ENCODE measurements at places on chromosomes 16 and 17.

- DNase-seq: no peak
Observed at GRCh38 chr16:2205967-2206313, 686 bp downstream of the MLST8 start.

DNA sequence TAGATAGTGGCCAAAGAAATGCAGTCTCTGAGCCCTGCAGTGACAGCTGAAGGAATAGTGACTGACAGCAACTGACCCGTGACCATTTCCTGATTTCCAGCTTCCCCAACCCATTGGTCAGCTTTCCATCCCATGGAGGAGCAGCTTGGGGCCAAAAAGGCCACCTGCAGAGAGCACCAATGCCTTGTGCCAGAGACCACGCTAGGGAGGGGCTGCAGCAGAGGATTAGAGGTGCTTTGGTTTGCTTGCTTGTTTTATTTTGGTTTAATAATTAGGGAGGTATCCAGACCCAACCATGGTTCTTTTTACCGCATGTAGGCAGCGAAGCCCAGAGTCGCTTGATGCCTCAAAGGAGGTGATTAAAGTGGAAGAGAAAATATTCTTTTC, 61.3 kb upstream of the SIAH1 start:
- no peak for DNase-seq

GRCh38 chr17:41449008-41449407, 8.2 kb upstream of the KRT38 start:
- no peak for DNase-seq

DNA sequence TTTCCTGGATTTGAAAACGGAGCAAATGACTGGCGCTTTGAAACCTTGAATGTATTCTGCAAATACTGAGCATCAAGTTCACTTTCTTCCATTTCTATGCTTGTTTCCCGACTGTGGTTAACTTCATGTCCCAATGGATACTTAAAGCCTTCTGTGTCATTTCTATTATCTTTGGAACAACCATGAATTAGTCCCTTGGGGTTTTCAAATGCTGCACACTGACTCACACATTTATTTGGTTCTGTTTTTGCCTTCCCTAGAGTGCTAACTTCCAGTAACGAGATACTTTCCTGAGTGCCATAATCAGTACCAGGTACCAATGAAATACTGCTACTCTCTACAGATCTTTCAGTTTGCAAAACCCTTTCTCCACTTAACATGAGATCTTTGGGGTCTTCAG, 32.3 kb downstream of the BRCA1 start:
- no peak for DNase-seq

DNA sequence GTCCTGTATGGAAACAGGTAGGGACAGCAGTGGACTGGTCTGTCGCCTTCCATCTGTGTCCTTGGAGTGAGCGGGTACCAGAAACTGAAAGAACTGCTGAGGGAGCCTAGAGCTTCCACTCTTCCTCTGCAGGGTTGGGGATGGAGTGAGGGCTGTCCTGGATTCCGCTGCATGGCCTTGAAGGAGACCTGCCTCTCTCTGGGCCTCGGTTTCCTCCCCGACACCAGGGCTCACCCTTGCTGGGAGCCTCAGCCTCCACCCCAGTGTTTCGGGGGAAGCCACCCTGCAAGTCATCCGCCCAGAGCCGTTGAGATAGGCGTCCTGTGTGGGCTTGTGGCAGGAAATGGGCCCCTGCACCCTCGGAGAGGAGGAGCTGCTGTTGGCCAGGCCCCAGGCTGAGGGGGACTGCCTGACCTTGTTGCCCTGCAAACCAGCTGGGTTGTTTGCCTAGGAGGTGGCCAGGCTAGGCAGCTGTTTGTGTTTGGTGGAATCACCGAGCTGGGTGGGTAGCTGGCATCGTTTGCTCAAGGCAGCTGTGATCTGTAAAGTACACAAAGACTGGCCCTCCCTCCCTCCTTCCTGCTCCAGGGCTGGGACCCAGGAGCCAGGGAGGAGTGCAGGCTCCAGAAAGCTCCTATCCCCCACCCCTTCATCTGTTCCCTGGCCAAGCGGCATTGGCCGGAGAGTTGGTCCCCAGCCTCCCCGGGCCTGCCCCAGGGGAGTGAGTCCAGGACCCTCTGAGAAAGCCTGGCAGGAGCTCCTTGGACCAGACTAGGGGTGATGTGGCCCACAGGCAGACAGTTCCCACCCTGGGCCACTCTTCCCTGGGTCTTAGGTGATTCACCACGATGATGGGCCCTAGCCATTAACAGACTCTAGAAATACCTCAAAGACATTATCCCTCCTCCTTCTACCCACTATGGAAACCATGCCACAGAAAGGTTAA, 1.3 kb downstream of the RAB37 start:
- peak; percentile 56 for DNase-seq

DNA sequence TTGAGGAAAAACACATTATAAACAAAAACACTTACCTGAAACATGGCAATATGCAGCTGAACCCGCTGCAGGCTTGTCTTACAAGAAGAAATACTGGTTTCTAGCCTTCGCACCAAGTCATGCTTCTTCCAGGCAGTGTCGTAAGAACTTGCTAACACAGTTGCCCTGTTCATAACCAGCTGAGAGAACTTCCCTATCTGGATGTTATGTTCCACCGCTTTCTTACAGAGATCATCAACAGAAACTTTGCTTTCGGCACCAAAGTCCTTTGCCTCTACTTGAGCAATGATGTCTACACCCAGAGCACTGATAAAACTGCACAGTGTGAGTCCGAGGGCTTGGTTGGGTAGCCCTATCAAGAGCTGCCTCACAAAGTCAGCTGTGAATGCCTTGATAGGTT, 27.9 kb upstream of the ARL6IP1 start:
- DNase-seq: no peak

GRCh38 chr17:40519089-40519775, 17.8 kb upstream of the TNS4 start:
- no peak for DNase-seq

GRCh38 chr16:88772871-88773811, 11.9 kb downstream of the PIEZO1 start:
- DNase-seq: no peak

DNA sequence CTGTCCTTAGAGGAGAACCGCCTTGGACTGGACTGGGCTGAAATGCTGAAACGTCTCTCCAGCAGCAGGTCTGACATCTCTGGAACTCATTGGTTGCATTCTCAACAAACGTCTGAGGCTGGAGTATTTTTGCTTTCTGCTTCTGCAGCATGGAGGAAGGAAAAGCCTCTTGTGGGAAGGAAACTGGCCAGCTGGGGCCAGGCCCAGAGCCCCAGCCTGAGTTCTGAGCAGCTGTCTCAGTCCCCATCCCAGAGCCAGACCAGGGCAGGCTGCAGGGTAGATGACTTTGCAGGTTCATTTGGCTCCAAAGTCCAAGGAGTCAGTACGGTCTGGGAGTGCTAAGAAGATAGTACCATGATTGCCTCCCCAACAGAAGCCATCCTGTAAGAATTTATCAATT, 18.3 kb downstream of the TEKT3 start:
- DNase-seq: no peak

DNA sequence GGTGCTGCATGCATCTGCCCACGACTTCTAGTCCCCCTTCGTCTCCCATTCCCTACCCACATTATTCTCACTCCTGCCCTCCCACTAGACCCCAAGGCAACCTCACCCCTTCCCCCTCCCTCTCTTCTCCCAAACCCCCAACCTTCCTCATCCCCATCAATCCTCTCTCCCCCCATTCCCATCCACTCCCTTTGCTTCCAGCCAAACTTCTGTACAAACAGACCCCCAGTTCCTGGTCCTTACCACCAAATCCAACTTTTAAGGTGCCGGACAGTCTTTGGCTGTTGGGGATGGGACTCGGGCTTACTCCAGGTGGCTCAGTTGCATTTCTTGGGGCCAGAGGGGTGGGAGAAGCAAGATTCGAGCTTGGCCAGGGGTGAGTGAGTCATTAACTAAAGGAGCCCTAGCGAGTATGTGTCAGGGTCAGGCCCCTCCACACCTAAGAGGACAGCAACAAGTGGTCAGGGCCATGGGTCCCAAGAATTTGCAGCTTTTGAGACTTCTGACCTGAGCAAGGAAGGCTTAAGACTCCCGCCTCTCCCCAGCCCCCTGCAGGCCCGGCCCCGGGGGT, at the start of gene SLC38A8:
SLC38A8 (minus strand) TSS at position 488 of the 571 bp plus-strand sequence. CDS start 638 bp downstream, outside the sequence.
- DNase-seq: no peak

GRCh38 chr17:13024016-13024415, 6.2 kb upstream of the ELAC2 start:
- DNase-seq: no peak

Measured in activated CD8-positive, alpha-beta memory T cell treated with anti-CD3 and anti-CD28 coated beads for 4 hours (primary cell).